ENCODE measurements at places on chromosomes 7 and 10.

GRCh38 chr10:75042292-75042974 is 69.0 kb upstream of the SAMD8 start:
- H3K4me1 ChIP-seq = no peaks in the 10 kb centered on the region
- no peak overlapping the region for H3K27ac ChIP-seq
- peaks cover 3% of the 10 kb centered on the region for H3K36me3 ChIP-seq
- no peaks in the 10 kb centered on the region for H3K27me3 ChIP-seq
- DNase-seq = no peak

DNA sequence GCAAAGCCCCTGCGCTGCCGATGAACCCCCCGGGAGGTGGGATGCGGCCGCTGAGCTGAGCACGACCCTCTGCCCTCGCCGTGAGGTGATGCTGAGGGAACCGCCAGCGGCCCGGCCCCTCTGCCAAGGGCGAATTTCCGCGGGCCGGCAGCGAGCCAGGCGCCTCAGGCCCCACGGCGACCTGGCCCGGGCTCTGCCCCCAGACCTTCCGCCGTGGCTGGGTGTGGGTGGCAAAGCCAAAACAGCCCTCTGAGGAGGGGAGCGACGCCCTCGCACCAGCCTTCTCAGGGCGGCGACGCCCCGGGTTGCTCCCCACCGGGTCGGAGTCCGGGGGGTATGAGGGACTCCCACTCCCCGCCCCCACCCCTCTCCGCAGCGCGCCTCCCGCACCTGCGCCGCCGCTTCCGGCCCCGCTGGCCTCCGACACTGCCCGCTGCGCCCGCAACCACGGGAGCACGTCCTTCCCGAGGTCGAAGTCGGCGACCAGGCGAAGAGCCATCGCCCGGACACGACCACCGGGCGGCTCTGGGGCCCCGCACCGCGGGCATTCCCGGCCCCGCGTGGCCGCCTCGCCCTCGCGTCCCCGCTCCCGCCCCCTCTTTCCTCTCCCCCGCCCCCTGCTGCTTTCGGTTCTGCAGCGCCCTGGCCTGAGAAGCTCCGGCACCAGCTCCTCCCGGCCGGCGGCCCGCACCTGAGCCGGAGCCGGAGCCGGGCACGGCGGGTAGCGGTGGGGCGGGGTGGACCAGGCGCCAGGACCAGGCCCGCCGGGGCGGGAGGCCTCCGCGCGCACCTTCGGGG is at the start of gene GSAP:
Gene GSAP (minus strand): TSS at position 527 of the 798 bp plus-strand sequence. CDS start 28 bp downstream, at position 499.
- no peaks in the 10 kb centered on the region for H3K4me1 ChIP-seq
- H3K27me3 ChIP-seq = no peaks in the 10 kb centered on the region
- peak; percentile 80 for DNase-seq

DNA sequence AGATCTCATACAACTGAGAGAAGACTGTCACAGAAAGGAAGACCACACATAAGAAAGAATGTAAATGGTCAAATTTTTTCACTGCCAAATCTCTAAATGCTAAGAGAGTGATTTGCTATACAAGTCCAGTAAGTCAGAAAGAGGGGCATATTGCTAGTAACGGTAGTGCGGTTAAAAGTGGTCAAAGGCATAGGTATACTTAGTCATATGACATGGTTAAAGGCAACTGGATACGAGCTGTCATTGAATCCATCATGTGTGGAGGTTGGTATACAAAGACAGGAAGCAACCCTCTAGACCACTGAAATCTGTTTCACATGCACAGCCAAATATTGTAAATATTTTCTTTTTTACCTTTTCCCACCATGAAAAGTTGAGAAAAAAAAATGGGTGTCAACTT is 4.8 kb downstream of the INHBA start:
- H3K27me3 ChIP-seq = peaks cover 4% of the 10 kb centered on the region
- no peak overlapping the region for H3K27ac ChIP-seq
- H3K4me1 ChIP-seq = no peaks in the 10 kb centered on the region
- H3K4me3 ChIP-seq = no peak overlapping the region
- no peak for DNase-seq

DNA sequence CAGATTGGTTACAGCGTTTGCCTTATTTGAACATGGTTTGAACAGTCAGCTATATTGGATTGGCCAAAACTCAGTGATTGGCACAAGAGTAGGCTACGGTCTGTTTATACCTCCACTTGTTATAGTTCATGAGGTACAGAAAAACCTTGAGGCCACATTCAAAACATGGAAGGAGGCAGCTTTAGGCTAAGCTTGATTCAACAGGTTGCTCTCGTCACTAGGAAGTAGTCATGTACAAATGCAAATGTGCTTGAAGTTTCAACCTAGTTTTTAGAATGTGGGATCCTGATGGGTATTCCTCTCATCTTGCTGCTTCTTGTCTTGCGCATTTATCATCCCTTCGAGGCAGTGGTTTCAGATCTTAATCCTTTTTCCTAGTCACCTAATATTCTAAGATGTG is 132.1 kb downstream of the MGMT start:
- H3K27ac ChIP-seq = no peak overlapping the region
- H3K36me3 ChIP-seq = peaks cover 7% of the 10 kb centered on the region
- H3K27me3 ChIP-seq = no peaks in the 10 kb centered on the region
- no peak for DNase-seq
- H3K4me1 ChIP-seq = no peaks in the 10 kb centered on the region

DNA sequence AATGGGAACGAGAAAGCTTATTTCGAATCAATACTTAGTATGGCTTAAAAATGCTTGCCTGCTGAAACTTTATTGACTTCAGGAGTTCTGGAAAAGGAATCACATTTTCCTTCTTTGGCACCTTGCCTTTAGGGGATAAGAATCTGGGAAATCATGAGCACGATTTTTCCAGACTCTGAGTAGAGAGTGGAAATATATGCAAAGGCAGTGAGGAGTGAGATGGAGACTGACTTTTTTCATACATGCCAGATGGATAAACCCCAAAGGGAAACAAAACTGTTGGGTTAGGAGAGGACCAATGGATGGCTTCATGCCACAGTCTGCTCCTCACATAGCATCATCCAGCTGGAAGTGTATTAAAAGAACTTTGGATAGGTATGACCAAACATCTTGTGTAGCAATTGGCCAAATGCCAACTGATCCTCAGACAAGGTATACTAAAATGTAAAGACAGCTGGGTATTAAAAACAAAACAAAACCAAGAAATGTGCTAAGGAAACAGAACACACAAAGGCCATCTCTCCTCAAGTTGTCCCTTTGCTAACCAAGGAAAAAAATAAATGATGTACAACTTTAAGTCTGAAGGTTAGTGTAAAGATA is 1.7 kb downstream of the COL28A1 start:
- H3K4me1 ChIP-seq = no peaks in the 10 kb centered on the region
- H3K4me3 ChIP-seq = no peak overlapping the region

DNA sequence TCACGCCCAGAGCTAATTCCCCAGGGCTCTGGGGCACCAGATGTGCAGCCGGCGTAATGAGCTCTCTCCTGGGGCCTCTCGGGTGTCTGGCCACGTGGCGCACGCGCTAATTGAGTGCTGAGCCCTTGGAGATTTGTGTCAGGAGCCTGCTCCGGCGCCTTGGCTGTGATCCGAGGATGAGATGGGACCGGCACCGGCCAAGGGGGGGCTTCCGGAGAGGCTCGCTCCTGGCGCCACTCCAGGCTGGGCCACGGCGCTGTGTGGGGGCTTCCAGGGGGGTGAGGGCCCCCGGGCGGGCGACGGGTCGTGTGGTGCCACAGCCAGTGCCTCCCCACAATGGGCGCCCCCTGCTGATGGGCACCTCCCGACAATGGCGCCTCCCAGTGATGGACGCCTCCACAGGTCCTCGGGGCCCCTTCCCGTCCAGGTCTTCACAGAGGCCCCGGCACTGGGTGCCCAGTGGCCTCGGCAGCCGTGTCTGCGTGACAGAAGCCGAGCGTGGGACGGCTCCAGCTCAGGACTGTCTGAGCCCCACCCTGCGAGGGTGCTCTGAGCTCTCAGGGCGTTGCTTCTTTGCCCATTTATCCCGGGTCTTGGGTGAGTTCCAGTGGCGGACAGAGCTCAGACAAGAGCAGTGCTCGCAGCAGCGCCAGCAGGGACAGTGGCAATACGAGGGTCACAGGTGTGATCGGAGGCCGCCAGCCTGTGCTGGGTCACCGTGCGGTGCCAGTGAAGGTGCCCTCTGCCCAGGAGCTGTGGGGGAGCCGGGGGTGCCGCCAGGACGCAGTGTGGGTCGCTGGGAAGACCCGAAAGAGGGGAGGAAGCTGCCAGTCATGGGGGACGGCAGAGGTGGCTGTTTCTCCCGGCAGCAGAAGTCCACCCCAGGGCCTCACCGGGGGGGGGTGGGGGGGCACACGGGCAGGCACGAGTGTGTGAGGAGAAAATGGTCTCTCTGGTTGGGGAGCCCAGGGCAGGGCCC is 8.2 kb upstream of the NKX6-2 start:
- H3K27ac ChIP-seq = no peak overlapping the region
- H3K4me3 ChIP-seq = no peak overlapping the region
- no peak for DNase-seq
- H3K36me3 ChIP-seq = no peaks in the 10 kb centered on the region

DNA sequence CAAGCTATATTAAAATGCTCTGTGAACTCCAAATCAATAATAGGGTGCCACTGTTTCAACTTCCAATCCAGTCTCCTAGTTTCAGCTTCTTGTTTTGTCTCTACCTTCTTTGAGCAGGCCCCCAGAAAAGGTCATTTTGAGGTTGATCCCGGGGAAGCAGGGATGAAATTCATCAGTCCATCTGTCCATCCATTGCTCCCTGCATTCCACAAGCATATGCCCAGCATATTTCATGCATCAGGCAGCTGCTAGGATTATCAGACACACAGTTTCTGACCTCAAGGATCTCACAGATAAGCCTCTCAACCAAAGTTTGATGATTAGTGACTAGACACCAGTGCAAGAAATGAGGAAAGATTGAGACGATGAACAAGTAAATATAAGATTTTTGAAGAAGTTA is 186.6 kb upstream of the PDE1C start:
- no peaks in the 10 kb centered on the region for H3K36me3 ChIP-seq
- H3K4me1 ChIP-seq = no peaks in the 10 kb centered on the region
- H3K27ac ChIP-seq = no peak overlapping the region
- H3K27me3 ChIP-seq = no peaks in the 10 kb centered on the region
- H3K4me3 ChIP-seq = no peak overlapping the region

- H3K4me3 ChIP-seq = no peak overlapping the region
- H3K4me1 ChIP-seq = peaks cover 2% of the 10 kb centered on the region
- no peak for DNase-seq
- H3K27ac ChIP-seq = no peak overlapping the region
- no peaks in the 10 kb centered on the region for H3K27me3 ChIP-seq
These were observed 127.7 kb downstream of the CDK14 start for GRCh38 chr7:90723866-90724265.

DNA sequence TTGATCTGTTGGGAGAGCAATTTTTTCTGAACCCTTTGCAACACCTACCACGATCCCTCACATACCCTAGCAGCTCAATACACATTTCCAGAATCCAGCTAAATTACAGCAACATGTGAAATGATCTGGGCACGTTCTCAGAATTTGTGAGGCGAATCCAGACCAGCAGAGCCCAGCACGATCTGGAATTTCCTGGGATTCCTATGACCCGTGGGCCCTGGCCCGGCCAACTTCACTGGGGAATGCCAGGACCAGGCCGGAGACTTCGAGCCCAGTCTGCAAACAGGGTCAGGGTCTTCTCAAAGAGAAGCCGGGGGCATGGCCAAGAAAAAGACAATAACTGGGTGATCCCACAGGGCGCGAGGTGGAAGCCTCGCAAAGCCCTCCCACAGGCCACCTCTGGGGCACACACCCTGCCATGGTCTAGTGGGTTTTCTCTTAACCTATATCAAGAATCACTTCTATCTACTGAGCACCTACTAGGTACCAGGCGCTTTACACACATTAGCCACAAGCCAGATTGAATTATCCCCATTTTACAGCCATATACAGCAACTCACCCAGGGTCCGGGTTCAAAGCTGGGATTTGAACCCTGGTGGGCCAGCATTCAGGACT is 33.8 kb downstream of the FAM53B start:
- peak overlapping the region; percentile 77 for H3K27ac ChIP-seq
- no peak for DNase-seq
- peaks cover 42% of the 10 kb centered on the region for H3K36me3 ChIP-seq
- peaks cover 27% of the 10 kb centered on the region for H3K4me1 ChIP-seq
- H3K4me3 ChIP-seq = no peak overlapping the region
- H3K27me3 ChIP-seq = no peaks in the 10 kb centered on the region

DNA sequence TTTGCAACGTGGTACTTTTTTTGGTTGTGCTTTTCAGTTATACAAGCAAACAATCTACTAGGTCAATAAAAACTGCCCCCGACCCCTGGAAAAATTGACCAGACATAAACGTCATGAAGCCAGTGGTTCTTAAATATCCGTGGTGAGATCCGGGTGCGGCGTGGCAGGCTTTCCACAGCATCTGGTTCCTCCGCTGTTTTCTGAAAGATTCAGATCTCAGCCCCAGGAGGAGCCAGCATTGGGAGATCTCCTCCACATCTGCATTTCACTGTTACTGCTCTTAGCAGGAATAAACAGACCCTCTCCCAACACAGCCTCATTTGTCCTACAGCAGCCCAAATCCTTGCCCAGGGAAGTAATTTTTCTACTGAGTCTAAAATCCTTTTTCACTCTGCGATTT is 664.3 kb upstream of the FOXK1 start:
- H3K4me1 ChIP-seq = no peaks in the 10 kb centered on the region
- no peak overlapping the region for H3K4me3 ChIP-seq
- no peak for DNase-seq
- H3K27ac ChIP-seq = no peak overlapping the region
- H3K27me3 ChIP-seq = no peaks in the 10 kb centered on the region

- H3K4me3 ChIP-seq = no peak overlapping the region
- no peaks in the 10 kb centered on the region for H3K36me3 ChIP-seq
- H3K4me1 ChIP-seq = no peaks in the 10 kb centered on the region
- H3K27ac ChIP-seq = no peak overlapping the region
- no peak for DNase-seq
- no peaks in the 10 kb centered on the region for H3K27me3 ChIP-seq
These were observed 122.3 kb downstream of the PPP1R3A start for GRCh38 chr7:113796557-113796956.

GRCh38 chr7:30057741-30058140 is 29.5 kb downstream of the PLEKHA8 start:
- H3K4me3 ChIP-seq = no peak overlapping the region
- no peaks in the 10 kb centered on the region for H3K4me1 ChIP-seq
- DNase-seq = no peak
- no peak overlapping the region for H3K27ac ChIP-seq

DNA sequence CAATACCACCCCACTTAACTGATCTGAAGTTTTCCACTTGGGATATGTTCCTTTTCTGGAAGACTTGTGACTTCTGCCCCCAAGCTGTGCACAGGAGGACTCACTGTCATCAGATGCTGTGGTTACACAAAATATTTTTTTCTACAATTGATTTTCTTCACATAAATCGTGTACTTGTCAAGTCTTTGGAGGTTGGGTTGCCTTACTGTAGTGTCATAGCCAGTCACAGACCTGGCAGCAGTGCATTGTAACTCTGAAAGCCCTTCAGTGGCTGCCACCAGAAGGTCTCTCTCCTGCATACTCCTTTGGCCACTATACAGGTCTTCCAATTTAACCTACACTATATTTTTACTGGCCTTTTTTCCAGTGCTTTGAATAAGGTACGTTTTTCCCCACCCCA is 73.2 kb downstream of the SDK1 start:
- no peak overlapping the region for H3K27ac ChIP-seq
- H3K27me3 ChIP-seq = no peaks in the 10 kb centered on the region
- H3K4me1 ChIP-seq = no peaks in the 10 kb centered on the region
- no peaks in the 10 kb centered on the region for H3K36me3 ChIP-seq

Measured in small intestine (tissue), 16 donors.